ENCODE measurements at places on chromosomes 2 and 18.

GRCh38 chr2:177523781-177524180, 131.2 kb downstream of the AGPS start:
- DNase-seq = no peak

GRCh38 chr2:143123911-143124310, 5.3 kb upstream of the ARHGAP15 start:
- DNase-seq = no peak

GRCh38 chr2:45755585-45756335, 104.3 kb downstream of the PRKCE start:
- no peak for DNase-seq

GRCh38 chr2:108414256-108414876, 34.6 kb upstream of the GCC2 start:
- no peak for DNase-seq

DNA sequence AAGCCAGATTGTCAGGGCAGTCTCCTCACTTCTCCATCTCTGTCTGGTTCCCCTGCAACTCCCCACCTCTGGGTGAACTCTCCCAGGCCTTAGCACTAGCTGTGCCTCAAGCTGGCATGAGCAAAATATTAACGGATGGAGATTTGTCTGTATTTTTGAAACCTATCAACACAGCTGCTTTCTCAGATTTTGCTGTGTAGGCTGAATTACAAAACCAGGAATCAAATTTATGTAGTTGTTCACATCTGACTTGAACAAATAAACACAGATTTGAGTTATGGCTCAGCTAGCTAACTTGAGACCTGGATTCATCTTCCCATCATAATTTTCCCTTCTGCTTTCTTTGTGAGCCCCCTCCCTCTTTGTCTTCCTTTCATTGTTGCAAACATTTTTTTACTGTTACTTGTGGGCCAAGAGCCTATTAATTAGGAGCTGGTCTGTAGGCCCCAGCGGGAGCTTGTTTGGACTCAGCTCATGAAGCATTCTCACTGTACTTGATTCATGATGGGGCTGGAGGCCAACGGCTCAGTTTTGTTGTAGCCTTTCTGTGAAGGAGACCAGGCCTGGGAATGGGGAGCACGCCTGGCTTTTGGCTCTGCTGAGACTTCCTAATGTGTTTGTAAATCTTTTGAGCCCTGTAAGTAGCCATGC, 164.1 kb upstream of the GATA6 start:
- DNase-seq = no peak

DNA sequence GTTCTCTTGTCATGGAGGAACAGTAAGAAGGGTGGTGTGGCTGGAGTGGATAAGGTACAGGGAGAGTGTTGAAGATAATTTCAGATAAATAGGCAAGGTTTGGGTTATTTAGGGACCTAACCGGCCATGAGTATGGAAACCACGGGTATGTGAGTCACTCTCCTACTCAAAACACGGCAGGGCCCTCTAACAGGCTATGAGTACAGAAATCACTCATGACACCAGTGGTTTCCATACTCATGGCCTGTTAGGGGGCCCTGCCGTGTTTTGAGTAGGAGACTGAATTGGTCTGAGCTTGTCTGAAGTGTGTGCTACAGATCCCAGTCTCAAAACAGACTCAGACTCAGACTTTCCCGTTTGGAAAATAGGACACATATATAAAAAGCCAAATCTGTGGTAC, 428.4 kb upstream of the HNMT start:
- DNase-seq = no peak
